Brain pericyte (primary cell): ENCODE measurements at places on chromosomes 2 and 18.
A peak's percentile ranks its signal among the peaks of the same experiment; 100 is the strongest.

GRCh38 chr18:56844556-56844955 lies 193.4 kb downstream of the WDR7 start:
- DNase-seq, result no peak

DNA sequence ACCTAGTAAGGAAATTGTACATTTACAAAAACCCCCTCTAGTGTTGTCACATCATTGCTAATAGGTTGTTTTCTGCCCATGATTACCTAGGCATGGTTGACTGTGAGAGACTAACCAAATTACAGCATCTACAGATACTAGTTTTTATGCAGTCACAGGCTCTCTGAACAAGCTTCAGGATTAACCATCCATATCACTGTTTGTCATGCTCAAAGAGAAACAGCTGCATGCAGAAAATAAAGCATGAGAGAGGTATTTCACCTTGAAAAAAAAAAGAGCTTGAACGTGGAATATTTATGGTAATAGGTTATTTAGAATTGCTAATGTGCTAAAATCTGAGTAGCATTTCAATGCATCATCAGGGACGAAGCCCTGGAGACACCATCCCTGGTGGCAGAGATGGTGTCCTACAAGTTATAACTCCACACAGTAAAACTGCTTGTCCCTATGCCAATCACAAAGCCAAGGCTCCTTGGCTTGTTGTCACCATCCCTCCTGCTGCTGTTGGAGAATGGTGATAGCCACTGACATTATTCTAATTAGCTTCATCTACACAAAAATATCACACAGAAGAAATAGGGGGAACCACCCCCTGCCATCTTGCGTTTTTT lies 5.4 kb downstream of the NEB start:
- DNase-seq, result no peak

- no peak for DNase-seq
Measured at GRCh38 chr2:231467613-231468530, 3.6 kb upstream of the NCL start.

DNA sequence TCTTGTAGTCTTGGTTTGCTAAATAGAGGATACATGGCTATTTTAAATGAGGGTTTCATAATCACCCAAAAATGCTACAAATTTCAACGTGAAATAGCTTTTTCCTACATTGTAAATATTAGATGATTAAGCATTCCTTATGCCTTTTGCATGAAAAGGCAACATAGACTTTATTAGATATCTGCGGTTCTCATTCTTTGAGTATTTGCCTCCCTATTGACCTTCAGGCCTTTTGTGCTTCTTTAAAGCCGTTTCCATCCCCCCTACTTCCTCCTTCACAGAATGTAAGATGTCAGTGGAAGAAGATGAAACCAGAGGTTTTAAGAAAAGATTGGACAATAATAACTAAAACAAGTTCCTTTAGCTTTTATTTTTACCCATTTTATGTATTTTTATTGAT lies 144.1 kb downstream of the UBE2E3 start:
- no peak for DNase-seq

DNA sequence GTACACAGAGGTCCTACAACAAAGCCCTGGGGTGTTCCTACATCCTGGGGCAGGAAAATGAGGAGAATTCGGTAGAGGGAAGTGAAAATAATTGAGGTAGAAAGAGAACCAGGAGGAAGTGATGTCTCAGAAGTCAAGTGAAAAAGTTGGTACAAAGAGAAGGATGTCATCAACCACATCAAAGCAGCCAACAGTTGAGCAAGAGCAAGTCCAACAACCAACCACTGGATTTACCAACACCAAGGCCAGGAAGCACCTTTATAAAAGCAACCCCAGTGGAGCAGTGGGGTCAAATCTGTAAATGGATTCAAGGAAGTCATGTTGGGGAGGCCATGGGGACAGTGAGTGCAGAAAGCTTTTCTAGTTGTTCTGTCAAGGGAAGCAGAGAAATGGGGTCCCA lies 360.4 kb downstream of the ZNF516 start:
- DNase-seq, result no peak

DNA sequence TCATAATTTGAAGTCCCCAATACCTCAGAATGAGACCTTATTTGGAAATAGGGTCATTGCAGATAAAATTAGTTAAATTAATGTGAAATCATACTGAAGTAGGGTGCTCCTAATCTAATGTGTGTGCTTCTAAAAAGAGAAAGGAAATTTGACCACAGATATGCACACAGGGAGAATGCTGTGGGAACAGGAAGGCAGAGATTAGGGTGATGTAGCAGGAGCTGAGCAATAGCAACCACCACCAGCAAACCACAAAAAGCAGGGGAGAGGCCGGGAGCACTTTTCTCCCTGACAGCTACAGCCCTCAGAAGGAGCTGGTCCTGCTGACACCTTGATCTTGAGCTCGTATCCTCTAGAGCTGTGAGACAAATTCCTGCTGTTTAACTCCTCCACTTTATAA lies 24.6 kb upstream of the SCG2 start:
- no peak for DNase-seq

- DNase-seq, result no peak
Measured at GRCh38 chr18:80210312-80211083, 36.8 kb downstream of the PARD6G start.

- no peak for DNase-seq
Measured at GRCh38 chr2:191128172-191128910, 22.5 kb downstream of the STAT4 start.

- no peak for DNase-seq
Measured at GRCh38 chr2:1963786-1964185, 219.5 kb upstream of the PXDN start.

- DNase-seq, result no peak
Measured at GRCh38 chr2:3703236-3703756, at the start of gene DCDC2C. TSS of gene DCDC2C (plus strand) at chr2:3703575. CDS start at chr2:3703752, 177 bp downstream.

DNA sequence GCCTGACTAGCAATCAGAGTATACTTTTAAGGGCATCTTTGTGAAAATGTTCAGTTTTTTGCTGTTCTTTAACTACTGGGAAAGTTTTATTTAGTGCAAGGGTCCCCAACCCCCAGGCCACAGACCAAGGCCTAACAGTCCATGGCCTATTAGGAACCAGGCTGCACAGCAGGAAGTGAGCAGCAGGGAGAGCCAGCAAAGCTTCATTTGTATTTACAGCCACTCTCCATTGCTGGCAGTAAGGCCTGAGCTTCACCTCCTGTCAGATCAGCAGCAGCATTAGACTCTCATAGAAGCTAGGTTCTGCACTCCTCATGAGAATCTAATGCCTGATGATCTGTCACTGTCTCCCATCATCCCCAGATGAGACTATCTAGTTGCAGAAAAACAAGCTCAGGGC lies 17.1 kb upstream of the NR4A2 start:
- no peak for DNase-seq

DNA sequence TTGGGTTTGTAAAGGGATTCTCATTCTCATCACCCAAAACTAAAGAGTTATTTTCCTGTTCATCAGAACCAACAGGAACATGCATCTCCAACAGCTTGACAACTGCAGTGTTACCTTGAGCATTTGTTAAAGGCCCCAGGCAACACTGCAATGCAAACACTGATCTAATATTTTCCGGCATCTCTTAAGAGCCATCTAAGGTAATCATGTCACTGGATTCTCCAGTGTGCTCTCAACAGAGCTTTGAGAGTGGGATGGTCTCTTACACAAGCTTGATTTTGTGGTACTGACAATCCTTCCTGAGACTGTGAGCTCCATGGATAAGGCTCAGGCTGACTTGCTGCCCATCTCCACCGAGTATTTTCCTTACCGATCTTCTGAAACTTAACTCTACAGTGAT lies 90.5 kb upstream of the ITGB6 start:
- no peak for DNase-seq

- DNase-seq, result no peak
Measured at GRCh38 chr2:109194620-109194937, 65.6 kb downstream of the SH3RF3 start.

- DNase-seq, result no peak
Measured at GRCh38 chr2:177893880-177894279, 178.7 kb downstream of the PDE11A start.

- no peak for DNase-seq
Measured at GRCh38 chr2:58540681-58541080, 299.6 kb upstream of the FANCL start.

- DNase-seq, result no peak
Measured at GRCh38 chr2:197198890-197199289, 111.7 kb downstream of the ANKRD44 start.

- no peak for DNase-seq
Measured at GRCh38 chr2:54909001-54909400, 141.2 kb downstream of the RTN4 start.

- no peak for DNase-seq
Measured at GRCh38 chr2:42185220-42185921, 16.2 kb downstream of the EML4 start.

DNA sequence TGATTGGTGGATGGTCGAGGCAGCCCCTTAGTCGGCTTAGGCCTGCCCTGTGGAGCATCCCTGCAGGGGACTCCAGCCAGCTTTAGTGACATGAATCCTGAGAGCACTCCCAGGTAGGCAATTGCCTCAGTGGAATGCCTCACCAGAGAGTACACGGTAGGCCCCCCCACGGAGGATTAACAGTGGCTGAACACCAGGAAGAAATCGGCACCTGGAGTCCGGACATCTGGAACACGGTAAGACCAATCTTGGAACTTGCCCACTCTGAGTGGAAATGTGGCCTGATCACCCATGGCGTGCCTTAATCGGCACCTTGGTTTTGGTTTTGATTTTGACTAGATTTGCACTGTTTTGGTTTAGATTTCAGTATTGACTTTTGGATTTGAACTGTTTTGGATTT lies 326.2 kb upstream of the NCKAP5 start:
- no peak for DNase-seq

- DNase-seq, result no peak
Measured at GRCh38 chr18:76374330-76375281, 120.4 kb downstream of the ZNF516 start.

- no peak for DNase-seq
Measured at GRCh38 chr18:36640021-36640952, 188.5 kb downstream of the TPGS2 start.

DNA sequence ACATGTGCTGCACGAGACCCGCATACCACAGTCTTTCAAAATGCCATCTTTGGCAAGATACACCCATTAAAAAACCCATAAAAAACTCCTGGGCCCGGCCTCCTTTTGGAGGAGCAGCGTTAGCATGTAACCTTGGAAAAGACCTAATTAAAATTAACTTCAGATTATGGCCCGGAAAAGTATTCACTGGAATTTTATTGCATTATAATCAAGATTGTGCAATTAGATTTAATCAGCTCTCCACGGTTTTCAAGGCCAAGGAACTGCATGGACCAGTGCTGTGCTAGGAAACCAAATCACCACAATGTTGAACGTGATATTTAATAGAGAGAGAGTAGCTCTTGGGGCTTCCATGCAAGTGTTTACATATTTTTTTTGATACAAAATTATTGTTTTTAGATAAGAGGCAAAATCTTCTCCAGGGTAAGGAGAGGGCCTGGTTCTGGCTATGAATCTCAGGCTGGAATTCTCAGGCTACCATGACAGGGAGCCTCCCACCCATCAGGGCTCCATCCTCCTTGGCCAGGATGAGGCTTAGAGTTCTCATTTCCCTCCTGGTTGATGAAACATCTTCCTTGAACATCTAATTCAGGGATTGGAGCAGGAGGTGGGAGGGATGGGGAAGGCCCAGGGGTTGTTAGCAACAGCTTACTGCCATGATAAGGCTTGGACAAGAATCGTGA lies 82.0 kb upstream of the TTC39C start:
- DNase-seq, result no peak

GRCh38 chr2:47719099-47719498 lies 63.8 kb upstream of the MSH6 start:
- DNase-seq, result no peak

DNA sequence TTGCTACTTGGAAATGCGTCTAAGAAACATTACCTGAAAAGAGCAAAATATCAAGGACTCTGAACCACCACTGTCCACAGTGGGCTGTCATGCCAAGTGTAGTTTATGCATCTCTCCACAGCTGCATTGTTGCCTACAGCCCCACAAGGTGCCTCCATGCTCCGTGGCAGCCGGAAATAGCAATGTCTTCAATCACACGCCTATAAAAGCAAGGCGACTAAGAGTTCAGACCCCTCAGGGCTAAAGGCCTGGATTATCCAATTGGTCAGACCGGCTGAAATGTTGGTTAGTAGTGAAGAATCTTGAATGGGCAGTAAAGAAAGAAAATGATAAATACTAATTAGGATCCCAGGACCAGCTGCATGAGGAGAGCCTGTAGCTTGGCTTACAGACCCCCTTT lies 114.0 kb upstream of the SLC35G4 start:
- DNase-seq, result no peak

- peak; percentile 61 for DNase-seq
Measured at GRCh38 chr2:152585830-152586484, 131.3 kb downstream of the PRPF40A start.

- peak; percentile 75 for DNase-seq
Measured at GRCh38 chr18:49725809-49726674, 87.3 kb downstream of the ACAA2 start.

DNA sequence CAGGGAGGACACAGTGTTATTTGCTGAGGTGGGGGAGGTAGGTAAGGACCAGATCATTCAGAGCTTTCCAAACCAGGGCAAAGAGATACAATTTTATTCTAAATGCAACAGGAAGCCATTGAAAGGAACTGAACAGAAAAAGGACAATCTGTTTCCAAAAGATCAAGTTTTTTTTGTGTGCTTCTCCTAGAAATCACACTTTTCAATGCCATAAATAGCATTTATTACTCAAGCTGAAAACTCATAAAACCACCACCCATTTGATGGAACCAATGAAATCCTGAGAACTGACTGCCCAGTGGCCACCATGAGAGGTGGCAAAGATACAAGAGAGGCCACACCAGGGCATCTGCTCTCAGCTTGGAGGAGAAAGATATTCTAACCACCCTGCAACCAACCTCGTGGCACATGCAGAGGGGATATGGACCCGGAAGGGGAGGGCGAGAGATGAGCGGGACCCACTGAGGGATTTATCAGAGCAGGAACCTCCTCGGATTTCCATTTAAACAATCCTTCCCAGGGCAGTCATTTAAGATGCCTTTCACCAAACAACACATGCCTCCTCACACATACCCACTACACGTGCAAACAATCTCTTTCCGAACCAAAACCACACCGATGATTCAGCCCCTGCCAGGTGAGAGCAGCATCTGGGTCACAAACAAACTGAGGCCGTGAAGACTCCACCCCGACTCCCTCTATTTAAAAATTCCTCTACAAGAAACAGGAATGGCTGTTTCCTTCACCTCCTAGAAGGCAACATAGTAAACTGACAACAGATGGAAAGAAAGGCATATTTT lies 8.8 kb downstream of the CYB5A start:
- DNase-seq, result no peak

GRCh38 chr18:36041146-36041545 lies 26.2 kb downstream of the RPRD1A start:
- DNase-seq, result no peak

- DNase-seq, result no peak
Measured at GRCh38 chr2:10019174-10019573, 24.2 kb upstream of the KLF11 start.

DNA sequence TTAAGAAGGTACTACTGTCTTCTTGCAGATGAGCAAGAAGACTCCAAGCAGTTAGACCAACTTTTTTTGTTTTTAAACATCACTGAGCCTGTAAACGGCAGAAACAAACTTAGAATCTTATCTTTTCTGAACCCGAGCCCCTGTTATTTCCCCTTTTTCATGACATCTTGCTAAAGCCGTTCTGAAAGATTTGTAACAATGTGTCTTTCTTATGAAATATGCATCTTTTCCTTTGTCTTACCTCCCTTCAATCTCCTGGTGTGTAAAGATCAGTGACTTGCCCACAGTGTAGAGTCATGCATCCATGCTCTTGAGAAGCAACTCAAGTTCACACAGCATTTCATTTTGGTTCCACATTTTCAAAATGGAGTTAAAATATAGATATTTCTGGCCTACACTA lies 288.8 kb upstream of the CELF4 start:
- no peak for DNase-seq
